ENCODE measurements at places on chromosomes 16 and 17. TPM values are rescaled to one million over a fixed set of nuclear protein-coding genes. Genes with fewer than 3 reads are reported as not detected.

SMPD3 gene
- 0.18 TPM for total RNA-seq

MT1F gene
- total RNA-seq, result 20.2 TPM

CES4A gene
- 3.1 TPM for total RNA-seq

MYH10 gene
- 24.5 TPM for total RNA-seq

DDX28 gene
- total RNA-seq, result 17.1 TPM

ARHGAP44 gene
- 2.4 TPM for total RNA-seq

SLFN14 gene
- total RNA-seq, result not detected

TM4SF5 gene
- 0.77 TPM for total RNA-seq

INO80E gene
- 112 TPM for total RNA-seq

NPIPA3 gene
- total RNA-seq, result 1.0 TPM

MMP25 gene
- total RNA-seq, result 1.4 TPM

TMC6 gene
- 11.5 TPM for total RNA-seq

ABCC6 gene
- 1.3 TPM for total RNA-seq

CRYBA1 gene
- total RNA-seq, result not detected

RCVRN gene
- total RNA-seq, result not detected

CACNA1G gene
- 2.7 TPM for total RNA-seq

KRTAP4-5 gene
- not detected for total RNA-seq

ABCC12 gene
- 0.05 TPM for total RNA-seq

UBFD1 gene
- 51.0 TPM for total RNA-seq

ASPSCR1 gene
- total RNA-seq, result 25.9 TPM

CDH1 gene
- total RNA-seq, result 5.7 TPM

CMTM1 gene
- total RNA-seq, result 1.4 TPM

PYY gene
- total RNA-seq, result not detected

ADAP2 gene
- total RNA-seq, result 2.8 TPM

FBXO39 gene
- 0.05 TPM for total RNA-seq

PERCC1 gene
- not detected for total RNA-seq

CAMKK1 gene
- 25.6 TPM for total RNA-seq

KRTAP4-1 gene
- 0.24 TPM for total RNA-seq

All from A549 treated with dexamethasone at 1 μM for 4 hours (cell line).